ENCODE measurements at places on chromosomes 1 and 21. TPM values are rescaled to one million over a fixed set of nuclear protein-coding genes. Genes with fewer than 3 reads are reported as not detected.

Gene AGBL4
- 3.3 TPM for total RNA-seq

Gene FMO5
- total RNA-seq: 5.1 TPM

Gene EPHB2
- 20.8 TPM for total RNA-seq

Gene AK5
- 3.6 TPM for total RNA-seq
